ENCODE measurements at places on chromosomes 4 and X. TPM values are rescaled to one million over a fixed set of nuclear protein-coding genes. Genes with fewer than 3 reads are reported as not detected.
A peak's percentile ranks its signal among the peaks of the same experiment; 100 is the strongest.

GRCh38 chr4:71254451-71255012 is 84.3 kb upstream of the SLC4A4 start:
- peak; percentile 26 for DNase-seq

DNA sequence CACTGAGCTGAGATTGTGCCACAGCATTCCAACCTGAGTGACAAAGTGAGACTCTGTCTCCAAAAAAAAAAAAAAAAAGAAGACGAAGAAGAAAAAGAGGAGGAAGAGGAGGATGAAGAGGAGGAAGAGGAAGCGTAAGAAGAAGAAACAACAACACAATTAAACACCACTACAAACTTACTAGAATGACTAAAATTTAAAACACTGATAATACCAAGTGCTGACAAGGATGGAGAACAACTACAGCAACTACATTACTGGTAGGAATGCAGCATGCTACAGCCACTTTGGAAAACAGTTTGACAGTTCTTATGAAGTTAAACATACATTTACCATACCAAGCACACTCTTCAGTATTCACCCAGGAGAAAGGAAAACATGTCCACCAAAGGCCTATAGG is 24.1 kb downstream of the LRBA start:
- DNase-seq: no peak

- DNase-seq: no peak
Measured at GRCh38 chr4:86846921-86847320, 2.3 kb downstream of the SLC10A6 start.

DNA sequence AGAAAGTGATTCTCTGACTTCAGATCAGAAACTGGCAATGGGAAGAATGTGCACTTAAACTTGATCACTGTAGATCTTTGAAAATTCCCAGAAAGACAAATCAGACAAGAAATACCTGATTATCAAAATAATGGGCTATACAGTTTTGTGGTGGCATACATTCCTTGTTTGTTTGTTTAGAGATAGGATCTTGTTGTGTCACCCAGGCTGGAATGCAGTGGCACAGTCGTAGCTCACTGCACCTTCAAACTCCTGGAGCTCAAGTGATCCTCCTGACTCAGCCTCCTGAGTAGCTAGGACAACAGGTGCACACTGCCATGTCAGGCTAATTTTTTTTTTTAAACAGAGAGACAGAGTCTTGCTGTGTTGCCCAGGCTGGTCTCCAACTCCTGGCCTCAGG is 81.0 kb upstream of the SPRY1 start:
- no peak for DNase-seq

GRCh38 chrX:125203737-125204578 is 115.7 kb upstream of the TEX13C start:
- peak; percentile 36 for DNase-seq

DNA sequence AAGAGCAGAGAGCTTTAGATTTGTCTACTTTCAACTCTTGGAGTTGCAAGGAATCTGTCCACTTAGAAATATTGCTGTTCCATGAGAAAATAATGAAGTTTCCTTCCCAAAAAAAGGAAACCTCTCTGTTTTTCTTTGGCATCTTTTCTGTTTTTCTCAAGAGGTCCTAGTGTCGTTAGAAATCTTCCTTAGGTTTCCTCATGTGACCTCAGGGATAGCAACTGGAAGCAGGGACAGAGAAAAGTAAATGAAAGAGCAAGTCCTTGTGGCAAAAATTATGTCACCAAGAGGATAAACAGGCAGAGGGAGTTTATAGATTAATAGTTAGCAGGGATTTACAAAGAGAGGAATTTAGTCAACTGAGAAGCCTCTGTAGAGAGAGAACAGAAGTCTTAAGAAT is 478.4 kb upstream of the ADGRL3 start:
- DNase-seq: no peak

GRCh38 chr4:40395908-40396793 is 61.0 kb downstream of the CHRNA9 start:
- DNase-seq: peak; percentile 82

- DNase-seq: no peak
Measured at GRCh38 chr4:134260126-134260525, 58.5 kb upstream of the PABPC4L start.

DNA sequence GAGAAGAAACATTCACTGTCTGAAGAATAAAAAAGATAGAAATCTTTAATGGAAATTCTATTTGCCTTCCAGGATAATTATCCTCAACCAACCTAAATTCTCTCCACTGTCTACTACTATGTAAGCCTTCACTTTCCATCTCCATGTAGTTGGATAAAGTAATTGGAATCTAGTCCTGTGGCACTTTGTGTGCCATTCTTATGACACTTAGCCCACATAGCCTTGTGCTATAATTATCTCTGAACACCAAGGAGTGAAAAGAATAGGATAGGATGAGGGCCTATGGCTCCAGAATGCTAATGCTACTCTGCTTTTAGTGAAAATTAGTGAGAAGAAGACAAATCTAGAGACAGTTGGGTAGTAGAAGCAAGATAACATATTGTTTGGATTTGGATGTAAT is 20.2 kb downstream of the PRSS48 start:
- no peak for DNase-seq

RS1 gene
- total RNA-seq: 6.3 TPM

RHOH gene
- total RNA-seq: 12.9 TPM

- DNase-seq: no peak
Measured at GRCh38 chrX:76026751-76027150, 146.1 kb upstream of the PBDC1 start.
